ENCODE measurements at places on chromosomes 3 and 15. TPM values are rescaled to one million over a fixed set of nuclear protein-coding genes. Genes with fewer than 3 reads are reported as not detected.

The BFSP2 gene
- not detected for total RNA-seq

The THBS1 gene
- total RNA-seq: 214 TPM

The CYP8B1 gene
- total RNA-seq: not detected

The RAP2B gene
- total RNA-seq: 31.4 TPM

The RARRES1 gene
- 26.2 TPM for total RNA-seq

The CPNE4 gene
- total RNA-seq: not detected

The GRM2 gene
- under 0.01 TPM for total RNA-seq

The GOLGA6A gene
- not detected for total RNA-seq

The STRIT1 gene
- not detected for total RNA-seq

The NISCH gene
- total RNA-seq: 97.0 TPM

The ACVR2B gene
- 2.7 TPM for total RNA-seq

The SLC22A14 gene
- not detected for total RNA-seq

The MESP2 gene
- total RNA-seq: 0.75 TPM

All from uterine smooth muscle cell (primary cell).